ENCODE measurements at places on chromosomes 12 and 14. TPM values are rescaled to one million over a fixed set of nuclear protein-coding genes. Genes with fewer than 3 reads are reported as not detected.

DNA sequence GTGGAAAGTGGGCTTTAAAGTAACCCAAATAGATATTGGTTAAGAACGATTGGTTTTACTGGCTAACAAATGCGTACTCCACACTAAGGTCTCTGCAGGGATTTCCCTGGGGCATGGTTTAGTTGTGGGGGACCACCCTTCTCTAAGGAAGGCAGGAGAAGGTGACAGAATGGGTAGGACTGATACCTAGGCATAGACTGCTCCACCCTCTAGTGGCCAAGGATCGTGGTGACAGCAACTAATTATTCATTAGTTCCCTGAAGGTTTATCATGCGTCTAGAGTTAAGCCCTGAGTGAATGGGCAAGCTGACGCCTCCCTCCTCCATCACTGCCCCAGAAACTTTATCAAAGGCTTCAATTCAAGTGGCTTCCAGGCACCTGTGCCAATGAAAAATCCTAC lies 9.1 kb downstream of the FAM181A start:
- H3K36me3 ChIP-seq, result no peaks in the 10 kb centered on the region
- DNase-seq, result peak; percentile 88
- no peak overlapping the region for H3K27ac ChIP-seq
- no peaks in the 10 kb centered on the region for H3K4me1 ChIP-seq

GRCh38 chr12:44217146-44217883 lies 381.4 kb downstream of the TMEM117 start:
- no peaks in the 10 kb centered on the region for H3K36me3 ChIP-seq
- H3K4me3 ChIP-seq, result no peak overlapping the region
- no peak overlapping the region for H3K27ac ChIP-seq
- DNase-seq, result no peak
- H3K4me1 ChIP-seq, result no peaks in the 10 kb centered on the region
- H3K27me3 ChIP-seq, result no peaks in the 10 kb centered on the region

Gene TSHR
- total RNA-seq, result not detected

- no peak overlapping the region for H3K4me3 ChIP-seq
These were observed 2.3 kb upstream of the TAS2R14 start for GRCh38 chr12:10941369-10941768.

DNA sequence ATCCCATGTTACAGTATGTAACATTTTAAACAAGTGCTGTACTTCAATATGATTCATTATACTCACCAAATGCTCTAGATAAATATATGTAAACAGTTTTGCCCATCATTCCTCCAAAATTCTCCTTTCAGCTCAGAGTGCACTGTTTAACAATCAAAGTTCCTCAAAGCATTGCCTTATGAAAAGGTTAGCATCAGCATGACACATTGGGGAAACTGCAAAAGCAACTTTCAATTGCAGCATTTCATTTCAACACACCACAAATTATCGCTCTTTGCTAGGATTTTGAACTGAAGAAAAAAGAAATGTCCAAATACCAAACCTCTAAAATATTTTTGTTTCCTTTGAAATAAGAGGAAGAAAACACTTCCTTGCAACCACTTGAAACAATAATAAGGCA lies 413.2 kb downstream of the FLRT2 start:
- H3K4me3 ChIP-seq, result no peak overlapping the region
- no peaks in the 10 kb centered on the region for H3K4me1 ChIP-seq
- H3K27ac ChIP-seq, result no peak overlapping the region
- DNase-seq, result no peak
- no peaks in the 10 kb centered on the region for H3K27me3 ChIP-seq

Gene AGAP2
- total RNA-seq, result 12.0 TPM

DNA sequence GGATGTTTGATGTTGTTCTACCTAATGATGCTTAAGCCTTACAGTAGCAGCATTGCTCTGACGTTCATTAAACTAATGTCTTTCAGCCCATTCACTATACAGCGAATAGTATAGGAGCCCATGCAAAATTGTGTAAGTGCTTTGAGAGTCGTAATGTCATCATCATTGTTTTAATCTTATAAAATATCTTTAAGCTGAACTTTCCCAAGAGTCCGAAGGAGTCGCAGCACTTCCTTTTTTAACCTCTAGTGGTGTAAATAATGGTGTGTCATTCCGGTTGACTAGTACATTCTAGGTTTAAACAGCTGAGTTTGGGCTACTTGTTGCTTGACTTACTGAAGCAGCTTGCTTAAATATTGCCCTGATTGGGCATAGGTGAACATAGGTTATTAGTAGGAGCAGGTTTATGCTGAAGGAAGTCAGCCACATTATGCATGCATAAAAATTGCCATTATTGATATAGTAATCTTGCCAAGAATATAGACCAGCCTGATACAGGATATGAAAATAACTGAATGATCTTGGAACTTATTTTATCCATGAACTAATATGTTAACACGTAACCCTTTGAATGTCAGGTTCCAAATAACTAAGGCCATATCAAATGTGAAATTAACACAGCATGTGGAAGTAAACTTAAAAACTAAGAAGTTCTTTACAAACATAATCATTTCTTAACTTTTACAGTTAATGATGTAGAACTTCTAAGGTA lies 2.6 kb downstream of the WNK1 start:
- H3K27ac ChIP-seq, result peak overlapping the region; percentile 73
- peak overlapping the region; percentile 99 for H3K4me3 ChIP-seq
- H3K36me3 ChIP-seq, result peaks cover 20% of the 10 kb centered on the region
- H3K4me1 ChIP-seq, result peaks cover 43% of the 10 kb centered on the region
